ENCODE measurements at places on chromosomes 16 and 17.

- no peak for DNase-seq
These were observed 11.5 kb downstream of the UBE2G1 start for GRCh38 chr17:4354862-4355514.

GRCh38 chr16:24851700-24852099 lies 5.9 kb downstream of the SLC5A11 start:
- no peak for DNase-seq

DNA sequence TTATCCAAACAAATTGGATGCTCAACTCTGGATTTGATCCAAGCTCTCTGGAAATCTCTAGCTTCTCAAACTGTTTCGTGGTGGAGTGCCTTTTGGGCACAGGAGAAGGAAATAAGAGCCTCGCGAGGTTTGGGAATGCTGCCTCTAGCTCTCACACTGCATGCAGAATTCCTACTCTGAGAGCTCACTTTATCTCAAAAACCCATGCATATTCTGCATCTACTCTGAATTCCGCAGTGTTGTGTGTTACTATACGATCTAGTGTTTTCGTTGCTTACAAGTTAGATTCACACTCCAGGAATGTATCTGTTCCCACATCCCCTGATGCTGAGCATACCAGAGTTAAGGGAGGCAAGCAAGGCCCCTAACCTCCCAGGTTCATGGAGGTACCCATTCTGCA lies 462.7 kb downstream of the WWOX start:
- DNase-seq, result no peak

GRCh38 chr17:59601130-59601529 lies 18.6 kb upstream of the CLTC start:
- no peak for DNase-seq

DNA sequence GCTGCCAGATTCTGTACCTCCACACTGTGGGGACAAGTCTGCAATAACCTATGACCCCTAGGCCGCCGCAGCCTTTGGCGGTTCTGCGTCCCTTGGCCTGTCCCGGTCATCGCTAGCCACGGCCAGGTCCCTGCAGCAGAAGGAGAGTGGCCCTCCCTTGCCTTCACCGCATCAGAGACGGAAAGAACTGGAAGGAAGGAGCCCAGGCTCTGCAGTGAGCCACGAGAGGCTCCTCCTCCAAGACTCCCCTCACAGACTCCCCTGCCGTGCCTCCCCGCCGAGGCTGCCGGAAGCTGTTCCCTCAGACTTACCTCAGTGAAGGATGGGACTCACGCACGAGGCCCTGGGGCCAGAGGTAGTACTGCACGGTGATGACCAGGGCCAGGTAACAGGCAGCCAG lies 11.0 kb downstream of the SLC38A8 start:
- no peak for DNase-seq

- DNase-seq, result no peak
These were observed 179.8 kb downstream of the KATNIP start for GRCh38 chr16:27729516-27730304.

DNA sequence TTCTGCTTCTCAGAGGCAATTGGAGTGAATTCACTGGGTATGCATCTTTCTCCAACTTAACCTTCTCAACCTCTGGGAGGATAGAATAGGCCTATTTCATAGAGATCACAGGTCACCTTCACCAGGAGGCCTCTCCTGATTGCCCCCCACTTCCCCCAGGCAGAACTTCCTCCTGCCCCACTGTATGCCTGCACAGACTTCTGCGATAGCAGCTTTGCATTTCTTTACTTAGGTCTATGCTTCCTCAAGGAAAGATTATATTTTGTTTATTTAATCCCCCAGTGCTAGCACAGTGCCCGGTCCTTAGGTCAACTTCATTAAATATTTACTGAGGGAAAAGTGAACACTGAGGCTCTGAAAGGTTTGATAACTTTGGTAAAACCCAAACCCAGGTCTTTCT lies 19.9 kb downstream of the MYO18A start:
- no peak for DNase-seq

DNA sequence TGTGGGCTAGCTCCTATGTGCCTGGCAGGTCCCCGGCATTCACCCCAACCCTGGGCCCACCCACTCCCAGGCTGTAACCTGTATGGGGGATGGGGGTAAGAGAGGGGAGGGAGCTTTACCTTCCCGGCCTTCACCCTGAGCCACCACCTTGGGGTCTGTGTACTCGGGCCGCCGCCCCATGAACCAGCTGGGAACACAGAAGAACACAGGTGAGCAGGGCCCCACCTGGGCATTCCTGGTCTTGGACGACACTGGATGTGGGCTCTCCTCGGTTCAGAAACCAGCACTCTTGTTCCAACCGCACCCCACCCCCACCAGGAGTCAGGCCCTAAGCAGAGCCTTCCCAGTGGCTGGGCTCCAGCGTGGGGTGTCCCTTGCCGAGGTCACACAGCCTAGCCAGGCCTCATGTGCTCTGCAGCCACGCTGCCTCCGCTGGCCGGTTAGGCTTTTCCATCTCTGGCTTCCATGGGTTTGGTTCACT lies 18.8 kb downstream of the B9D1 start:
- no peak for DNase-seq

DNA sequence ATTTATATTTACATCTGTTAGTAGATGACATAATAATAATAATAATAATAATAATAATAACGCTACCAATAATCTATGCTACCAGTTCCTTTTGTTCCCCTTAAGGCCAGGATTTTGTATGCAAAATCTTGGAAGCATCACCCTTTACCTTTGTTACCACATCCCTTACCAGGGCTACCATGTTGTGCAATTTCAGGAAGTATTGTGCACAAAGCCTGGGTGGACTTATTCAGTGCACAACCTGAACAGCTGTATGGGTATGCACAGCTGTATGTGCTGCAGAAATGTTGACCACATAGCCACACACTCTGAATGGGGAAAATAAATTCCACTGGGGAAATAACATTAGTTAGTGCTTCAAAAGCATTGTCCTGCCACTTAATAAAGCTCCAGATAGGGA lies 19.9 kb upstream of the CALB2 start:
- DNase-seq, result no peak

DNA sequence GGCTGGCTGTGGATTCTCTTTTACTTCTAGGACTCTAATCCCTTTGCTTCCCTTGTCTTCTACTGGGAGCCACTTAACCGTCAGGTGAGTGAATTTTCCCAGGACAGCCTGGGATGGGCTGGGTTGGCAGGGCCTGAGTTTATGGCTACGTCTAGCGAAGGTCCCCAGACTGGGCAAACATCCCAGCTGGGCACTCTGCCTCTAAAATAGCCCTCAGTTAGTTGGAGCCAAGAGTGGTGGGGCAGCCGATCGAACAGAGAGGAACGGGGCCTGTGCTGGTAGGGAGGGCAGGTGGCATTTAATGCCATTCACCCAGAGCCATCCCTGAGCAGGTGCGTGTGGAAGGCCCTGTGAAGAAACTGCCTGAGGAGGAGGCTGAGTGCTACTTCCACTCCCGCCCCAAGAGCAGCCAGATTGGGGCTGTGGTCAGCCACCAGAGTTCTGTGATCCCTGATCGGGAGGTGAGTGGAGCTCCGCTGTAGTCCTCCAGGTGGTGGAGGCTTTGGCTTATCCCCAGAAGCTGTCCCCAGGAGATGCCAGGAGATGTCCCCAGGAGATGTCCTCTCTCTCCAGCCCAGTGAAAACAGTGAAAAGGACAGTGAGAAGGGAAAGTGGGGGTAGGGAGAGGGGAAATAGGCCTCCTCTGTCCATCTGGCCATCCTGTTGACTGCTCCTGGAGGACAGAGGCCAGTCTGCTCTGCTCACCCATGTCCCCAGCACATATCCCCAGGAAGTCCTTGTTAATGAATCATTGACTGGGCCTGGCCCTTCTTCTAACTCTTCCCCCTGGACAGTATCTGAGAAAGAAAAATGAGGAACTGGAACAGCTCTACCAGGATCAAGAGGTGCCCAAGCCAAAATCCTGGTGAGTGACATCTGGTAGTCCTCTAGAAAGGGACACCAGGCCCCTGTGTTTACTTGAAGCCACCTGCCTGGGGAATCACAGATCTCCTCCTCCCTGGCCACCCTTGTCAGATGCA lies 4.4 kb downstream of the PNPO start:
- no peak for DNase-seq
